ENCODE measurements at places on chromosomes 2 and 18.

DNA sequence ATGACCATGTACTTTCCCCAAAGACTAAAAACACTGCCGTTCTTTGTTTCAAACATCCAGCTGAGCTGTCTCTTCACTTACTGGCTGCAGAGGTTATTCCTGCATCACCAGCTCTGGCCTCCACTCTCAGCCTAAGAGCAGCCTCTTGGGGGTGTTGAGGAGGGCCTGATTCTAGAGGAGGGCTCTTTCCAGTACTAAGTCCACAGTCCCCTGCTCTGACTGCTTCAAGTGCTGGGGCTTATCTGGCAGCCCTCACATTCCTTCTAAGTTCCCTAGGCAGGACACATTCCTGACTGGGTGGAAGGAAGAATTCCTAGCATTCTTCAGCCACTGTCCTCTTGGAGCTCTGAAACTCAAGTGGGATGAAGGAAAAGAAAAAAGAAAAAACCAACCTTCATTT, 32.9 kb upstream of the EHBP1 start:
- DNase-seq, result peak; percentile 59

GRCh38 chr18:42182728-42183700, 228.0 kb downstream of the PIK3C3 start:
- no peak for DNase-seq

- DNase-seq, result no peak
These were observed 11.7 kb downstream of the HSBP1L1 start for GRCh38 chr18:79975985-79976680.

DNA sequence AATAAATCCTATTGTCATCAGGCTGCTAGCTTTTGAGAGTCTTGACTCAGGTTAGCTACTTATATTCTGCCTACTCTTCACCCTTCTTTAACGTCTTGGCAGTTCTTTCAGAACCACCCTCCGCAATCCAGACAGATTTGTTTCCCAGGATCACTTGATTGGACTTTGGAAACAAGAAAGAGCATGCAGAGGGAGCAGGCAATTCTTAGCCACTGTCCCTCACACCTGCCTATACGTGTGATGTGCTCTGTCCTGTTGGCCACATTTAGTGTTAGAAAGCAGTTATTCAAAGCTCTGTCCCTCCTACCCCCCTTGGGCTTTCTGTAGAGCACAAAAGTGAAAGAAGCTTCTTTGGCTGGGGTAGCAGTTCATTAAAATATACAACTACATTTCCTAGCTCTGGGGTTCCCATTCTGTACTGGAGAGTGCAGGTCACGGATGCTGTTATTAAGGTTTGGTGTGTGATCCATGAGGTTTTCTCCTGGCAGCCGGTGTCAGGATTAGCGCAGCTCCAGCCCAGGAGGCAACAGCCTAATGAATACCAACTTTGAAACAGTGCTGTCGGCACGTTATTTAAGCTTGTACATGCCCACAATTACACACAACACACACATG, 6.3 kb downstream of the FZD5 start:
- no peak for DNase-seq

- DNase-seq, result no peak
These were observed 198.9 kb upstream of the PIK3C3 start for GRCh38 chr18:41756141-41756540.

DNA sequence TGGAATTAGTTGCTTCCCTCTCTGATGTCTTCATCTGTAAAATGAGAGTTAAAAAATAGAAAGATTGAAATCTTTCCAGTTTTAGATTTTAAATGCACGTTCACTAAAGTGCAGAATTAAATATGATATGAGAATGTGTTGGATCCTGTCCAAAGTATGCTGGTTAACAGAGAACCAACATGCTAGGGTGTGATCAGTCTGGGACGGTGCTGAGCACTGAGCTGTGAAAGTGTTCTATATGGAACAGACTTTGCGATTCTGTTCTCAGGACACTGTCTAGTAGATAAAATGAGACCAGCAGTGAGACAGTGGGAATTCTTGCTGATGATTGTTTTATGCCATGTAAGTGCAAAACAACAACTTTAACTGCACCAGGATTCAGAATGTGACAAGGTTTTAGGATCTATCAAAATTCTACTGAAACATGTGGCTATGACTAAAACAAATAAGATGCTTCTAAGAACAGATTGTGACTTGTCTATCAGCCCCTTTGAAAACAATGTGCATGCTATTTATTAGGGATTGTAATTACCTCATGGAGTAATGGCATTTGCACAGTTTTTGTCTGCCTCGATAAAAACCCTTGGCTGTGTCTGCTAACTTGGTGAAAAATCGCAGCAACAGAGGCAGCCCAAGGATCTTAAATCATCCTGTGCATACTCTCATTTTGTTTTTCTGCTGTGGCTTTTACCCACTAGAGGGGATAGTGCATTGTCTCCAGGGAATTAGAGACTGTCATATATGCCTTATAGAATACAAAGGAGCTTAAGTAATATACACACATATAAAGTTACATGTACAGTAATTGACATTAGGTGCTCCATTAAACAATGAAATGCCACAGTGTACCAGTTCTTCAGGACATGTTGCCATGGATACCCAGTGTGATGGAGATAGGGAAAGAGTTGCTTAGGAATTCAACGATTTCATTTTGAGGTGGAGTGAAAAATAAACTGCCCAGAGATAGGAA, 55.1 kb downstream of the MAP3K20 start:
- no peak for DNase-seq

GRCh38 chr2:191950132-191950874, 103.4 kb upstream of the CAVIN2 start:
- DNase-seq, result peak; percentile 58
